ENCODE measurements at places on chromosomes 3 and 15.

- DNase-seq: no peak
These were observed 92.7 kb upstream of the GOLGA8J start for GRCh38 chr15:29990035-29990434.

DNA sequence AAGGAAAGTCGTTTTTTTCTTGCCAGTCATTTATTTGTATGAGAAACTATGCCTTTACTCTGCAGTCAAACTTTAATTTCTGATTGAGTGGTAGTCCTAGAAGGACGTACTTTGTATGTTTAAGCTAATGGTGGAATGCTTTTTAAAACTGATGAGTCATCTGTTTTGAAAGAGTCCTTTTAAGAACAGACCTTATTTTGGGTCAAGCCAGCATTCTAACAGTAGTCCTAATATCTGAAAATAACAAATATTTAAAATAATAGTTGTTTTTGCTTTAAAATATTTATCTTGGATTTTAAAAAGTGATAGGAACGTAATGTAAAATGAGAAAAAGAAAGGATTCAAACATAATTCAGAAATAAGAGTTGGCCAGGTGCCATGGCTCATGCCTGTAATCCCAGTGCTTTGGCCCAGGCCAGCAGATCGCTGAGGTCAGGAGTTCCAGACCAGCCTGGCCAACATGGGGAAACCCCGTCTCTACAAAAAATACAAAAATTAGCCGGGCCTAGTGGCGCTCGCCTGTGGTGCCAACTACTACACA, 1.3 kb upstream of the LRRC58 start:
- peak; percentile 52 for DNase-seq

GRCh38 chr3:82939491-82940097, 1178.1 kb upstream of the GBE1 start:
- DNase-seq: no peak

DNA sequence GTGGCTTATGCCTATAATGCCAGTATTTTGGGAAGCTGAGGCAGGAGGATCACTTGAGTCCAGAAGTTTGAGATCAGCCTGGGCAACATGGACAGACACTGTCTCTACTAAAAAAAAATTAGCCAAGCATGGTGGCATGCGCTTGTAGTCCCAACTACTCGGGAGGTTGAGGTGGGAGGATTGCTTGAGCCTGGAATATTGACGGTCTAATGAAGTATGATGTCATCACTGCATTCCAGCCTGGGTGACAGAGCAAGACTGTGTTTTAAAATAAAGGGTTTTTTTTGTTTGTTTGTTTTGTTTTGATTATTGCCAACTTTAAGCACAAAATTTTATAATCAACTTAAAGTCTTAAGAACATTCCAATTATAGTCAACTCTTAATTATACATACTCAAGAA, 6.8 kb downstream of the PLSCR1 start:
- no peak for DNase-seq

DNA sequence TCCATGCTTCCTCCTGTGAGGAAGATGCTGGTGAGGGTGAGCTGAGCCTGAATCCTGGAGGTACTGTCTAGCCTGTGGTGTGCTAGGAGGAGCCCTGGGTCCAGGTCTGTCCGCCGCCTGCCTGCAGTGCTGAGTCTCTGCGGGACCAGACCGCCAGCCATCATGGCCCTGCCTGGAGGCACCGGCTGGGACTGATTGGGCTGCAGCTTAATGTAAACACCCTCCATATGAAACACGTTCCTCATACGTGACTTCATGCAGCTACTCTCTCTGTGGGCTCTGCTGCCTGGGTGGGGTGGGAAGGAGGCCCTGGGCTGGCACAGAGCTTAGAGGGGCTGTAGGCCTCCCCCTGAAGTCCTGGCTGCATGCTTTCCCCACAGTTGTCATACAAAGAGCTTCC, 67.4 kb downstream of the FBLN2 start:
- peak; percentile 14 for DNase-seq

DNA sequence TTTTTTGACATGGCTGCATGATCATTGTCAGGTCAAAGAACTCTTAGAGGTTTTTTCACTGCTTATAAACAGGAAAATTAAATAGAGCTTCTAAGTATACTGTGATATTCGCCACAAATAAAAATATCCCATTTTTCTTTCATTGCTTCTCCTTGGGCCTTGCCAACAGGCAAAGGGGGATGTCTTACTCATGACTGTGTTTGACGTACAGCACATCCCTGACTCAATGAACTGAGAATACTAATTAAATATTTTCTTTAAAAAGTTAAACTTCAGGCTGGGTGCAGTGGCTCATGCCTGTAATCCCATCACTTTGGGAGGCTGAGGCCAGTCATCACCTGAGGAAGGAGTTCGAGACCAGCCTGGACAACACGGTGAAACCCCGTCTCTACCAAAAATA, 41.4 kb upstream of the CCDC80 start:
- no peak for DNase-seq

DNA sequence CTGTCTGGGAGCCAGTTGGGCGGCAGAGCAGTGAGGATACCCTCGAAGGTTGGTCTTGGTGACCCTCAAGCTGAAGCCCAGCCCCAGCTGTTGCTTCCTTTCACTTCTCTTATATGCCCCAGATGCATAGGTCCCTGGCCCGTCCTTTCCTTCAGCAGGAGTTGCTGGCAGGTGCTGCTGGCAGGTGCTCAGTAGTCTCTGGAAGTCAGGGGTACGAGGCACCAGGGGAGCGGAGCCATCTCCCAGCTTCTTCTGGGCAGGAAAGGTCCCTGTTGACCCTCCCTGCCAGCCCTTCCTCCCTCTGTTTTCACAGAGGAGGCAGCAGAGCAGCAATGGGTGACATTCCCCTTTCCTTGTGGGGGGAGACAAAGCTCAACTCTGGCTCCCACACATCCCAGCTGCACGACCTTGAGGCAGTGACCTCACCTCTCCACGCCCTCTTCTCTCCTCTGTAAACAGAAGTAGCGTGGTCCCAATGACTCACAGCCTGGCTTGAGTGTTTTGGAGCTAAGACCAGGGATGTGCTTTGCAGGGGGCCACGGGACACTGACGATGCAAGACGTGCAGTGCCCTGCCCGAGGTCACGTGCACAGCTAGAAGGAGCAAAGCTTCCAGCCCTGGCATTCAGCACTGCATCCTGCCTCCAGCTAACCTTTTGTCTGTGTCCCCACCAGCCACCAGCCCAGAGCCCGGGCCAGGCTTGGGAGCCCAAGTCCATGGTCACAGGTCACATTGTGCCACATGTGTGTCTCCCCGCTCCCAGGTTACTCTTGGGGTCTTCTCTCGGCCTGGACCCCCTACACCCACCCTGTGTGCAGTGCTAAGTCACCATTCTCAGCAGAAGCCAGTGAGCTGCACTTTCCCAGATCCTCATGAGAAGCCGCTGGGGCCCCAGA, 49.7 kb downstream of the SLC6A6 start:
- DNase-seq: peak; percentile 89

- no peak for DNase-seq
These were observed 283.2 kb downstream of the ZBTB20 start for GRCh38 chr3:114863848-114864247.

- peak; percentile 82 for DNase-seq
These were observed 60.8 kb upstream of the UMPS start for GRCh38 chr3:124669470-124669869.

GRCh38 chr3:21356402-21356801, 394.6 kb downstream of the ZNF385D start:
- peak; percentile 5 for DNase-seq

GRCh38 chr3:63687278-63688225, 35.1 kb downstream of the SNTN start:
- DNase-seq: no peak

GRCh38 chr15:69414701-69415167, 585 bp downstream of the KIF23 start:
- DNase-seq: peak; percentile 97

- DNase-seq: peak; percentile 72
These were observed 105.7 kb downstream of the AKAP13 start for GRCh38 chr15:85485956-85486567.

- no peak for DNase-seq
These were observed 24.1 kb upstream of the AKAP13 start for GRCh38 chr15:85356276-85356675.

- DNase-seq: no peak
These were observed 92.7 kb upstream of the PRICKLE2 start for GRCh38 chr3:64318001-64318400.

DNA sequence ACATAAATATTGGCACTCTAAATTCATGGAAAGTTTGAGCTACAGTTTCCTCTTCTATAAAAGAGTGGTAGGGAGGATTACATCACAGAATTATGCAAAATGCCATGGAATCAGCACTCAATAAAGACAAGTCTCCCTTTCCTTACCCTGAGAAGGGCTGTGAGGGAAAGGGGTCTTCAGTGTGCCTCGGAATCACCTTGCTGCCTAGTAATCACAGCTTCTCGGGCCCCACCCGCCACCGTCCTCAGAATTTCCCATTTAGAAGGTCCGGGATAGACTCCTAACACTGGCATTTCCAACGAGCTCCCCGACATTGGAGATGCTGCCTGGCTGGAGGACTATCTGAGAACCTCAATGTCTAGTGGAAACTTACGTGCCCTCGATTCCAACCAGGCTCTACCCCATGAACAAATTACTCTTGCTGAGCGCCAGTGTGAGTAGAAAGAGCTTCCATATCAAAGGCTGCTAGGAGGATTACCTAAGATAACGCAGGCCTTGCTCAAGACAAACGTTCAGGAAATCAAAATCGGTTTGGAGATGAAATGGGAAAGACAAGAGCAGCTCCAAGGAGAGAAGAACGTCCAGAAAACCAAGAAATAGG, 92.1 kb upstream of the CHD2 start:
- no peak for DNase-seq

DNA sequence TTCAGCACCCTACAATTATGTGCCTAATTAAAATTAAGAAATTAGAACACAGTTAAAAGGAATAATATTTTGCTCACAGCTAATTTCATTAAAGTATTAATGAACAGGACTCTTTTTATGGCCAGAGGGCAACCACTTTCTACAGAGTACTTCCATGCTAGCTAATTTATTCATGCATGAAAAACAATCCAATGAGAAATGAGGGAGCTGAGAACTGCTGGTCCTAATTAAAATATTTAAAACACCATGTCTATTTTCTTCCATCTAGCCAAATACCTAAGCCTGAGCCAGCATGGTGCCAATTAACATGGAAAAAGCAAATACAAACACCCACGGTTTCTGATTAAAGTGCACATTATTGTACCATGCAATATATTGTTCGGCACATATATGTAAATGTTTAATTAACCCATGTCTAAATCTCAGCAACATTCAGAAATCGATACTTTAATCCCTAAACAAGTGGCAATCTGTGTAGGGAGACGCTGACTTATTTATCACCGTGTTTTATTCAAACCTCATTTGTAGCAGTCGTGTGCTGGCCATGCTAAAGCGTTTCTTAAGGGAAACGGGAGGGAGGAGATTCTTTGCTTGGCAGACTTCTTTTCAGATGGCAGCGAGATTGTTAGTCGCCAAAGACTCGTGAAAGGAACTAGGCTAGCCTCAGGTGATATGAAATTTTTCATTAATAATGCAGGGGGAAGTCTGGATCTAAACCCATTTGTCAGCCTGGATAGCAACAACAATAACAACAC, 193.5 kb downstream of the ANXA2 start:
- DNase-seq: no peak

DNA sequence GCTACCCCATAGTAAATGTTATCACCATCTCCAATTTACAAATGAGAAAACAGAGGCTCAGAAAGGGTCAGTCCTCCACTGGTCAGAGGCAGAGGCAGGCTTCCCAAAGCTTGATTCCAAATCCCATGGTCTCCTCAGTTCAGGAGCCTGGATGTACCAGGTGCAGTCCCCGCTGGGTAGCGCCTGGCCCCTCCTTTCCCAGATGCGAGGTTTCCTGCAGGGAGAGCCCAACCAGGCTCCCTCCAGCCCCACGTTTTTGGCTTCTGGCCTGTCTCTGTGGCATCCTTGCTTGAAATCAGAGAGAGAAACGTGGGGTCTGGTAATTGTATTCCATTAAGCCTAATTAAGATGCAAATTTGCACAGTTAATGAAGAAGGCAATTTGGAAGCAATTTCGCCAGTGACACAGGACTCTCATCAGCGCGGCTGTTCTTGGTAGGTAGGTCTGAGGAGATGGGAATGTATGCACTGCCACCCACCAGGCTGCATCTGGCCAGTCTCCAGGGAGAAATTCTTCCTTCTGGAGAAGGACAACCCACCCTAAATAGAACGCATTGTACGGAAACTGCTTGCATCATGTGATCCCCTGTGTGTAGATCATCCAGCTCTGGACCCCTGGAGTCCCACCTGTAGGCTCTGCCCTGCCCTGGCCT, 50.5 kb downstream of the HRH1 start:
- DNase-seq: peak; percentile 70

DNA sequence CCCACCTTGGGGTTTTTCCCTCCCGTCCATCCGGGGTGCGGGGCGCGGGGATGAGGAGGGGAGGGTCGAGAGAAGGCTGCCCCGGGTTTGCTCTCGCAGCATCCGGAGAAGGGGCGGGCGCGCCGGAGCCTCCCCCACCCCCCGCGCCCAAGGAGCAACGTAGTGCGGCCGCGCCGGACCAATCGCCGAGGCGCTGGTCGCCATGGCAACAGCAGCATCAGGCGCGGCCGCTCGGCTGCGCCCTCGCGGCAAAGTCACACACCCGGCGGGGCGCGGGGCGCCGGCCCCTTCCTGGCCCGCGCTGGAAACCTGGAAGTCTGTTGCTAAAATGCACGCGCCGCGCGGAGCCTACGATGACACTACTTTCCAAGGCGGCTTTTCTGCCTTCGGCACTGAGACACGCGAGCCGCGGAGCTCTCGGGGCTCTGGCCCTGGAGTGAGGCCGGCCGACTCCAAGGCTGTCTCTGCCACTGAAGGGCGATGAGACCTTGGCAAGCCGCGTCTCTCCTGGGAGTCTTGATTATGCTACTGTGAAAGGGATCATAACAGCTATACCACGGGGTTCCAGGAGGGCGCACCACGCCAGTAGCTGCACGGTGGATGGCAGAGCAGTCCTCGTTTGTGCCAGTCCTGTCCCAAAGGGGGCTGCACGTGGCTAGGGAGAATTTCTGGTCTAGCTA, at the start of gene IQSEC1:
IQSEC1 (minus strand) TSS at position 104 of the 680 bp plus-strand sequence. CDS start 415 bp downstream, outside the sequence.
- DNase-seq: peak; percentile 43

GRCh38 chr3:123605789-123606234, 21.0 kb upstream of the HACD2 start:
- peak; percentile 10 for DNase-seq

DNA sequence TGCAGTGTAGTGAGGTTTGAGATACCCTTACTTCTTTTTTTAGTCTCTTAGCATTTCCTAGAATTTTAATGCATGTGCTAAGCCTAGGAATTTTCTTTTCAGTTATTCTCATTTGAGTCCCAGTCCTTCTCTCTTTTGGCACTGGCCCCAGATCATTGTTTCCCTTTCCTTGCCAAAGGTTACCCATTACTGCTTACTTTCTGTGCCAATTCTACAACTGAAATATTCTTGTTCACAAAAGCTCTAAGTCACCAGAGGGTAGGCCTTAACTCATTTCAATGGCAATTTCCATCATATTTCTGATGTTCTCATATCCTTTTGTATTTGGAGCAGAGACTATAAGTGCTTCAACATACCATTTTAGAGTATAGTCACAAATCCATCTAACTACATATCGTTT, 199.6 kb upstream of the CBLB start:
- DNase-seq: peak; percentile 12

DNA sequence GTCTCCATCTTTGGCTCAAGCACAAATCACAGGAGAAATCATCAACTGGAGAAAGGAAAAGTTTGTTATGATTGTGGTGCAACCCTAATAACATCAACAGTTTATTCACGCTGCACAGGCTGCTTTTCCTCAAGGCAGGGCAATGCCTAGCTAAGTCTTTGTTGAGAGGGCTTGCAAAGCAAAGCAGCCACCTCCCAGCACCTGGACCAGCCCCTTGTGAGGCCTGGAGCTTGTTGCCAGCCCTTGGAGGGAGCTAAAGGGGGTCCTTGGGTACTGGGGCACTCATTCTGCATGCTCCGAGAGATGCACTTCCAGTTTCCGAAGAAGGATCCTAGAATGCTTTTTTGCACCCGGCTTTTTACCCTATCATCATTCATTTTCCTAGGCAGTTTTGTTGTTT, 288.2 kb downstream of the CLSTN2 start:
- no peak for DNase-seq
